ENCODE measurements at places on chromosomes 1 and 21.

- DNase-seq, result no peak
Measured at GRCh38 chr1:115340879-115341278, 2.8 kb upstream of the NGF start.

DNA sequence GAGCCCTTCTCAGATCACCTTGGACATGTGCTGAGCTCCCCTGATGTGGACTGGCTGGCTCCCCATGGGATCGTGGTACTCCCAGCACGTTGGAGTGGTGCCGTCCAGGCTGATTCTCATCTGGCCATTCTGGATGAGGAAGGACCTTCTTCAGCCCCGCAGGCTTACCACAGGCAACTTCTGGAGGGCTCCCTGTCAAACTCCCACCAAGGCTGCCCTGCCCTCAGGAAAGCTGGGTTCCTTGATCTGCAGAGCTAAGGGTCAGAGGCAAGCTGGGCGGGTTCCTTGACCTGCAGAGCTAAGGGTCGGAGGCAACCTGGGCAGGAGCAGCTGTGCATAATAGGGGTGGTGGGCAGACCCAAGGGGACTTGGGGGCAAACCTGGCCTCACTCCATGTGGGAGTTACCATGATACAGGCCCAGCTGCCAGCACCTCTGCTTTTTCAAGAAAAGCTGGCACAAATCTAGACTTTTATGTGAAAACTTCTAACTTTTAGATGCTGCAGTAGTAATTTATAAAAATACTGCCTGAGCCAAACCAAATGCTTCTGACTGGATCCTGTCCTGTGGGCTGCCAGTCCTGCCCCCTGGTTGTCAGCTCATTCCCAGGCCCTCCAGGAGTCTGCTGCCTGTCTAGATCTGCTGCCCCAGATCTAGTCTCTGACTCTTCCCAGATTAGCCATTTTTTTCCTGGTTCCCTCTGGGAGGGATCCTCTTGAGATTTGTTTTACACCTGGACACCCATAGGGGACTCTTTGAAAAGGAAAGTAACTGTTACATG, 5.6 kb upstream of the THEM5 start:
- no peak for DNase-seq

- no peak for DNase-seq
Measured at GRCh38 chr1:66452982-66453381, 81.0 kb upstream of the SGIP1 start.

- DNase-seq, result no peak
Measured at GRCh38 chr1:3352299-3352951, 102.0 kb upstream of the ARHGEF16 start.

- DNase-seq, result no peak
Measured at GRCh38 chr21:45917241-45917640, 64.3 kb upstream of the COL6A1 start.

DNA sequence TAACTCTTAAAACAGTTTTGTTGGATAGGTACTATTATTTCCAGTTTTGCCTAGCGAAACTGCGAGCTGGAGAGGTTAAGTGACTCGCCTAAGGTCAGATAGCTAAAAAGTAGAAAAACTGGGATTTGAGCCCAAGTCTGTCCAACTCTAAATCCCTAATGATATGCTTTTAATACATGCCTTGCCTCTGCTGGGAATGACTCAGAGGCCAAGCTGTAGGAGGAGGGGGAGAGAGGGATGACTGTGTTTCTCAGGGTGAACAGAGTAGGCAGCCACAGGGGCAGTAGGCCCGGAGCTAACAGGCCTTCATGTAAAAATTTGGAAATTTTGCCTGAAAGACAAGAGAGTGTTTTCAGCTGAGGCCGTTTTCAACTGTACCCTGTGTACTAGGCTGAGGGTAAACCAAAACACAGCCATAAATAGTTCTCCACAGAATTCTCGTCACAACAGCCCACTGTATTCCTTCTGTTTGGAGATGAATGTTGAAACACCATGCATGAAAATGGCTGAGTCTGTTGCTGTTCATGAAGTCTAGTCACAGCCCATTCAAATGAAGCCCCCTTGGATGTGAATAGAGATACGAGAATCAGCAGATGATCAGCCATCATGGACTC, 107.5 kb upstream of the HOOK1 start:
- DNase-seq, result no peak

Measured in stimulated activated CD8-positive, alpha-beta memory T cell treated with anti-CD3 and anti-CD28 coated beads, Interleukin-7, amount 100 ng/mL, for 4 hours (primary cell).